LHCN-M2 (cell line): ENCODE measurements at places on chromosomes 5 and 9.
A peak's percentile ranks its signal among the peaks of the same experiment; 100 is the strongest.

DNA sequence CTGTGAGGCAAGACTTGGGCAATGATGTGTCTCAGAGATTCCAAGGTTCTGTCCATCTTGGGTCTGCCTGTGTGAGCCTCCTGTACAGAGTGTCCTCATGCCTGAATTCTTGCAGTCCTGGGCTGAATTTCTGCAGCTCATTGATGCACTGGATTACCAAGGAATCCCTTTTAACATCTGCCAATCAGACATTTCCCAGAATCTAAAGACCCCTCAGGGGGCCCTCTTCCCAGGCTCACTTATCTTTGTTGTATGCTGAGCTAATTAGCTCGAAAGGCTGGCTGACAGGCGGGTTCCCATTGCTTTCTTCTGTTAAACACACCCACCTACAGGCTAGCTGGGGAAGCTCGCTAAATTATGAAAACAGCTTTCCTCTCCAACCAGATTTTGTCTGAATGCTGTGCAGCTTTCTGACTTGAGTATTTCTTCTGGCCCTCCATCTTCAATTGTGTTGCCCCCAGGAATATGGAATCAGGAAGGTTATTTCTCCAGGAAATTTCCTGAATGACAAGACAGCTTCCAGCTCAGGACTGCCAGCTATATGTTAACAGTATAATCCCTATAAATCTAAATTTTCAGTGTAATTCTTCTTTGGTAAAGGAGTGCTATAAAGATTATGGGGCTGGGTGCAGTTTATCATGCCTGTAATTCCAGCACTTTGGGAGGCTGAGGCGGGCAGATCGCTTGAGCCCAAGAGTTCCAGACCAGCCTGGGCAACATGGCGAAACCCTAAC lies at the start of gene LIX1:
Gene LIX1 (minus strand): TSS at position 91 of the 734 bp plus-strand sequence. CDS start 35 bp downstream, at position 56.
- DNase-seq = peak; percentile 34

DNA sequence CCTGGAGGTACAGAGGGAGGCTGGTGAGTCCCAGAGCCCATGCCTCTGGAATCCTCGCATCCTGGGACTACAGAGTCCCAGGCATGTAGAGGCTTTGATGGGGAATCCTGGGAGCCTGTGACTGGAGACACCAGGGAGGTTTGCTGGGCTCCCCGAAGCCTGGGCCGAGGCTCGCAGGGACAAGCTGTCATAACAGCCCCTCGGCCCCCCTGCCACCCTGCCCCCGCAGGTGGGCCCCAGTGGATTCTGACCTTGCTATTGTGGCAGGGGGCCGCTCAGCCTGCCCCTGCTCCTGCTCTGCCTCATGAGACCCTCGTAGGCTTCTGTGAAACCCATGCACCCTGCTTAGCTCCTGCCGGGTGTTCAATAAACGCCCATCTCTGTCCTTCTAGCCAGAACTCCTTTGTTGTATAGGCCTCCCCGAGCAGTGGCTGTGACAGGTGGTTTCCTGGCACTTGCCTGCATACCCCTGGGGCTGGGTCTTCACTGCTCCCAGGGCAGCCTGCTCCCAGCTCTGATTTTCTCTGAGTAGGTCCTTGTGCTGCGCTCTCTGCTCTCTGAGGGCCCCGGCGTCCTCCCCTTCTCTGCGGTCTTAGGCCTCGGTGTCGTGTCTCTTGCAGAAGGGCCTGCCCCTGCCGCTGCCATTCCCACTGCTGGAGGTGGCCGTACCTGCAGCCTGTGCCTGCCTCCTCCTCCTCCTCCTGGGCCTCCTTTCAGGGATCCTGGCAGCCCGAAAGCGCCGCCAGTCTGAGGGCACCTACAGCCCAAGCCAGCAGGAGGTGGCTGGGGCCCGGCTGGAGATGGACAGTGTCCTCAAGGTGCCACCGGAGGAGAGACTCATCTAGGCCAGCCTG lies 20.4 kb downstream of the CRB2 start:
- DNase-seq = no peak

DNA sequence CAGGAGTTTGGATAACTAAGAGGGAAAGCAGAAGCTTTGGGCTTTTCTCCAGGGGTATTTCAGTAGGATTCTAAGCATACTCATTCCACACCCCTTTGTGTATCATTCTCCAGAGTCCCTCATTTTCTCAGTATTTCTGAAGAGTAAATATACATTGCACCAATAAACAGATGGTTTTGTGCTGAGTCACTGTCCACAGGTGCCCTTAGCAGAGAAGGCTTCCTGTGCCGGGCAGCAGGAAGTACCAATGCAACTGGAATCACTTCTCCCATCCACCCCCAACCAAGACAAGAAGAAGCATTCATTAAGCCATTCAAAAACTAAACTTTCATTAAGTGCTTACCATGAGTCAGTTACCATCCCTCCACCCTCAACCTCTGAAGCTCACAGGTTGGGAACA lies 3.6 kb upstream of the CCNJL start:
- peak; percentile 48 for DNase-seq

DNA sequence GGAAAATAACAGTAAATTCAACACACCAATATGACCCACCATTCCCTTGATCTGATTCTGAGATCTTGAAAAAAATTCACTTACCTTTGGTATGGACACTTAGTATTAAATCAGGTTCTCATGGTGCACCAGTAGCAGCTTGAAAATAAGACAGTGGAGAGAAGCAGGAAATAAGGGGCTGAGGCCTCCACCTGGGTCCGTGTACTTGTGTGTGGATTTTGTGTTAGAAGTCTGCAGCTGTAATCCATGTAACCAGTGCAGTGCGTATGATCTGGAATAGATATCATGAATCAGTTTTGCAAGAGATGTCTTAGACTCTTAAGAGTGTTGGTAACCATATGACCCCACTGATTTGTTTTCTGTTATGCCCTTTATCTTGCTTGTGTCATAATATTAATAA lies 107.1 kb downstream of the FBXL7 start:
- DNase-seq = no peak

DNA sequence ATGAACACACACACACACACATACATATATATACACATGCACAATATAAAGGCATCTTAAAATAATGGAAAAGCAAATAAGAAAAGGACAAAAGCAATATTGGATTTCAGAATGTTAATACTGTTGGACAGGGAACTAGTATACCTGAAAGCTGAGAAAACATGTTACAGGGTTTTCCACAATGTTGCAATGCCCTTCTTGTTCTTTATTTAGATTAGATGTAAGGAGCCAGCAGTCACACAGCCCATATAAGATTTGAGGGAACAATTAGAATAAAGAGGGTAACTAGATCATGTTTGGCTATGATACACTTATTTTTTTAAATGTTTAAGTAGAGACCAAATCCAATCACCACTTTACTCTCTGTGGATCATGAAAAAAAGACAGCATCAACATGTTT lies 61.7 kb downstream of the SH3TC2 start:
- no peak for DNase-seq

DNA sequence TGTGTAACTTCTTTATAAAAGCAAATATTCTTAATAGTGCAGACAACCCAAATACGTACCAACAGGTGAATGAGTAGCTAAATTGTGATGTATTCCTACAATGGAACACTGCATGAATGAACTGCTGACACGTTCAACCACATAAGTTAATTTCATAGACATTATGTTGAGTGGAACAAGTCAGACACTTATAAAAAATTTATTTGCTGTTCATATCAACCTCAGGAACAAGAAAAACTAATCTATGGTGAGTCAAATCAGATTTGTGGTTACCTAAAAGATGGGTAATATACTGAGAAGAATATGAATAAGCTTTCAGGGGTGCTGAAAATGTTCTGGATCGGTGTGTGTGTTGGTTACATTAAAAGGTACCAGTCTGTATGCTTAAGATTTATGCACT lies 35.7 kb downstream of the INVS start:
- DNase-seq = no peak

- DNase-seq = no peak
These were observed 22.3 kb upstream of the UNC5A start for GRCh38 chr5:176788091-176788490.

GRCh38 chr5:169838688-169839087 lies 141.6 kb downstream of the INSYN2B start:
- no peak for DNase-seq

- DNase-seq = peak; percentile 60
These were observed 126.7 kb downstream of the GRIA1 start for GRCh38 chr5:153617190-153617589.

- DNase-seq = no peak
These were observed 7.6 kb downstream of the FYB1 start for GRCh38 chr5:39211773-39212172.

GRCh38 chr9:132679946-132680625 lies 9.8 kb downstream of the GTF3C4 start:
- no peak for DNase-seq

- no peak for DNase-seq
These were observed 63.3 kb downstream of the PLPP1 start for GRCh38 chr5:55471468-55471867.

DNA sequence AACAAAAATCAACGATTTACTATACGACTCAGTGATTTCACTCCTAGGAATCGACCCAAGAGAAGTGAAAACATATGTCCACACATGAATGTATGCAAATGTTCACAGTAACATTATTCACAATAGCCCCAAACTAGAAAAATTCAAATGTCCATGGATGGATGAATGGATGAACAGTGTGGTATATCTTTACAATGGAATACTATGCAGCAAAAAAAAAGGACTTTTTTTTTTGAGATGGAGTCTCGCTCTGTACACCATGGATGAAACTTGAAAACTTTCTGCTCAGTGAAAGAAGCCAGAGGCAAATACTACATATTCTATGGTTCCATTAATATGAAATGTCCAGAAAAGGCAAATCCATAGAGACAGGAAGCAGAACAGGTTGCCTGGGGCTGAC lies 233.8 kb downstream of the ROR2 start:
- no peak for DNase-seq

- DNase-seq = peak; percentile 88
These were observed 75.4 kb downstream of the GRIA1 start for GRCh38 chr5:153565822-153566221.

GRCh38 chr5:15741591-15741990 lies 241.6 kb downstream of the FBXL7 start:
- no peak for DNase-seq

GRCh38 chr5:39730699-39731098 lies 305.9 kb upstream of the DAB2 start:
- DNase-seq = no peak

- DNase-seq = no peak
These were observed 7.5 kb downstream of the RNF44 start for GRCh38 chr5:176529741-176530141.

GRCh38 chr5:145829708-145830361 lies 5.3 kb downstream of the PRELID2 start:
- no peak for DNase-seq

- no peak for DNase-seq
These were observed 91.9 kb downstream of the JAKMIP2 start for GRCh38 chr5:147690595-147690994.

GRCh38 chr5:142461028-142461590 lies 136.3 kb upstream of the SPRY4 start:
- no peak for DNase-seq

DNA sequence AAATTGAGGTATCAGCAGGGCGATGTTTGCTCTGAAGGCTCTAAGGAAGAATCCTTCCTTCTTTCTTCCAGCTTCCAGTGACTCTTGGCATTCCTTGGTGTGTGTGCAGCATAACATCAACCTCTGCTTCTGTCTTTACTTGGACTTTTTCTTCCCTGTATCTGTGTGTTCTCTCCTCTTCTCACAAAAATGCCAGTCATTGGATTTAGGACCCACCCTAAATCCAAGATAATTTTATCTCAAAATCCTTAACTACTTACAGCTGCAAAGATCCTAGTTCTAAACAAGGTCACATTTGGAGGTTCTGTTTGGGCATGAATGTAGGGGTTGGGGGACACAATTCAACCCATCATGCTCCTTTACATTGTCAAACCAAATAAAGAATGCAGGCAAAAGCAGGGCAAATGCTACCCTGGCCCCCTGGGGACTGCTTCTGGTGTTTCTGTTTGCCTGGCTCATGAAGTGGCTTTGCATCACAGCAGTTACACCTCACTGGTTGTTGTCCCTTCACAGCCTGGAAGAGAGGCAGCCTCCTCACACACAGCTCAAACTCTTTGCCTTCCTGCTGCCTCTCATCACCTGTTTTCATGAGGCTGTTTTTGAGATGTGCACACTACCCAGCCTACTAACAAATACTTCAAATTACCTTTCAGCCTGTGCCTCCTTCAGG lies 64.8 kb upstream of the PLCXD3 start:
- no peak for DNase-seq

DNA sequence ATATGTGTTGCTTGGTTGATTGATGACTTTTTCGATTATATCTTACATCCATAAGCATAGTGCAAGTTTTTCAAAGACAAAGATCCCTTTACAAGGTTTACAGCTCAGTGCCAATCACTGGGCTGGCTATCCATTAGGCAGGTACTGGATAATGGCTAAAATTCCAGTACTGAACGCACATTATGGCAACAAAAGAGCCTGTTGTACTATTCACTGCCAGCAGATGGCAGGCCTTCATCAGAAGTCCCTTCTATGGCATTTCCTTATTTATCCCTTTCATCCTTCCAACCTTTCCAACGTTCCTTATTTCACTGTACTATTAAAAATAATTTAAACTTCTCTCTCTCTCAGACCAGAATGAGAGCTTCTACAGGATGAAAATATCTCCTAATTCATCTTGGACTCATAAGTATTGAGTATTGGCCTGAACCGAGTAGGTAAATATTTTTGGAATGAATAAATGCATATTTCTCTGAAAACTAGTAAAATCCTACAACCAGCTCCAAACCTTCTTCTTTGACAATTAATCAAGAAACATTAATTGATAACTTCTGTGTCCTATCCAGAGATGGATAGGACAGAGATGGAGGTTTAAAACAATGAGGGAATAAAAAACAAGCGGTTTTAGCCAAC lies 6.7 kb upstream of the WNT8A start:
- DNase-seq = peak; percentile 41

DNA sequence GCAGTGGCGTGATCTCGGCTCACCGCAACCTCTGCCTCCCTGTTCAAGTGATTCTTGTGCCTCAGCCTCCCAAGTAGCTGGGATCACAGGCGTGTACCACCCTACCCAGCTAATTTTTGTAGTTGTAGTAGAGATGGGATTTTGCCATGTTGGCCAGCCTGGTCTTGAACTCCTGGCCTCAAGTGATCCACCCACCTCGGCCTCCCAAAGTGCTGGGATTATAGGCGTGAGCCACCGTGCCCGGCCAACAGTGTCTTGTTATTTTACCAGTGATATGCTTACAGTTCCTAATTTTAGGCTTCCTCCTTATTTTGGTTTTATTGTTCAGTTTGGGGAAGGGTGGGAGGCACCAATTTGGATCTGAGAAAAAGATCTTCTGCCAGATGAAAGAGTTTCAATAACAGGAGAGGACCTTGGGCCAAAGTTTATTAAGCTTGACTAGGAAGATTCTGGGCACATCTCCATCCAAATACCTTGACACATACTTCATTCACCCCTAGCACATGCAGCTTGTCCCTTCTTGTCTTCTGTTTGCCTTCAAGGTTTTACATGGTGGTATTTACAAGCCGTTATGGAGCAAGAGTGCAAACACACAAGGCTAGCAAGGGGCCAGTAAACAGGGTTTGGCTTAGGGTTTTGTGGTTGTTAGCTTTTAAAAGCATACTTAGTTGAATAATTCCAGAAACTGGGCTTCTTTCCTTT lies 168.1 kb upstream of the DMRT1 start:
- DNase-seq = no peak
